ENCODE measurements at places on chromosomes 16 and 17.
A peak's percentile ranks its signal among the peaks of the same experiment; 100 is the strongest.

DNA sequence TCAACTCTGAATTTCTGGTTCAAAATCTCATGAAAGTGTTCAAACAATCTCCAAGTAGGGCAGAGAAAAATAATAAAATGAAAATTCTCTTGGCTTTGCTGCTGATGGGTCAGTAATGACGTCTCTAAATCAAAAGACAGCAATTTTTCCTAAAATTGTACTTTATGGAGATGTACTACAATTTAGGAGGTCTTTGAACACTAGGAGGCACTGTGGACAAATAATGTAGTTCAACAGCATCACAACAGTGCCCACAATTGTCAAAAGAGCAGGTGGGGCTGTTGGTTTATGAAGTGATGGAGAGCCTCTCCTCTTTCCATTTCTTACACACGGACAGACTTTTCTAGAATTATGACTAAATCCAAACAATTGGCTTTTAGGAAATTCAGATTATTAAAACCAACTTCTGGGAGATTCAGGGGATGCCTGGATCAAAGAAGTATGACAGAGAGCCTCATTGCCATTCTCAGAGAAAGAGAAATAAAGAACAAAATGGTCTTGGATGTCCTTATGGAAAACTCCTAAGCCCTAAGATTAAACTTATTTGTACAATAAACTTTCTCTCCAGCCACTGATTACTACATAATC, 23.8 kb downstream of the EZH1 start:
- DNase-seq = peak; percentile 74

DNA sequence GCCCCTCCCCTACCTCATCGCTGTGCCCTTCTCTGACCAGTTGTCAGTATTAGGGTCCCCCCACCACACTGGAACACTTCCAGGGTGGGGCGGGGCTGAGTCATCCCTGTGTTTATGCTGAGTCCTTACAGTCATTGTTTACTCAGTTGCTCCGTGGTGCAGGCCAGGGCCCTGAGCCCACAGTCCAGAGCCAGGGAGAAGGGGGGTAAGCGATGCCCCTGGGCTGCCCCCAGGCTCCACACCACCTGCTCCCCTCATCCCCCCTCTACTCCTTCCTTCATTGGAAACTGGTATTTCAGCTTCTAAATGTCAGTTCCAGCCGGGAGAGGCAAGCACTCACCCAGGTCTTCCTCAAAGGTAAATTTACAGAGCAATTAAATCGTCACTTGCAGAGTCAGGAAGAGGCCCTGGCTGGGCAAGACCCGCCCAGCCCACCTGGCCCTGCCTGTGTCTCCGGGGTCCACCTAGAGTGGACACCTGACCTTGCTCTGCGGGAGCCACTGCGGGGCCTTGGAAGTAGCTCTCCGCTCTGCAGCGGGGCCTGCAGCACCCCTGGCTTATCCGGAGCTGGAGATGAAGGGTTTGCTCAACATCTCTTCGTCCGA, 4.8 kb downstream of the ATP2A3 start:
- peak; percentile 47 for DNase-seq

DNA sequence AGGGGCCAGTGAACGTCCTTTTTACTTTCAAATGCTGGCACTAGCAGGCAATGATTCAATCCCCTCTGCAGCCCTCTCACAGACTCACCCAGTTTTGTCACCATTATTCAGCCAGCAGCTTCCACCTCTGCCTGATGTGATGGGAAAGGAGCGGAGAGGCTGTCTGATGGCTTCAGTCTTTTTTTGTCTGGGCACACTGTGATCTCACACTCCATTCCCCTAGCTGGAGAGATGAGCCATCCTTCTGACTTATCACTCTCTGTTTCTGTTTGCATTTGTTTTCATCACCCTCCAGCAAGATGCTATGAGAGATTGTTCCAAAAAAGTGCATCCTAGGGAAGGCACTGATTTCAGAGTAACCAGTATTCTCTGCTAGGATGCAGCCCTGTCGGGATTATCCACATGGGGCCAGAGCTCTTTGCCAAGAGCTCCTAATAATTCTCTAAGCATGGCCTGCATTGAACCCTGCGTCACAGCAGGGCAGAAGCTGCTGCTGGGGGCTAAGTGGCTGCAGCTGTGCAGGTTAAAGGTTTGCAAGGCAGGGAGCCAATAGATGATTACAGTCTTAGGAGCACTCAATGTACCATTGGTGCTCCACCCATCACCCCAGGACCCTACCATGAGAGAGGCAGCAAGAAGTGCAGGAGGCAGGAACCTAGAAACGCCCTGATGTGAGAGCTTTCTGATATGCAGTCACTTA, 236.1 kb upstream of the C16orf82 start:
- DNase-seq = no peak

DNA sequence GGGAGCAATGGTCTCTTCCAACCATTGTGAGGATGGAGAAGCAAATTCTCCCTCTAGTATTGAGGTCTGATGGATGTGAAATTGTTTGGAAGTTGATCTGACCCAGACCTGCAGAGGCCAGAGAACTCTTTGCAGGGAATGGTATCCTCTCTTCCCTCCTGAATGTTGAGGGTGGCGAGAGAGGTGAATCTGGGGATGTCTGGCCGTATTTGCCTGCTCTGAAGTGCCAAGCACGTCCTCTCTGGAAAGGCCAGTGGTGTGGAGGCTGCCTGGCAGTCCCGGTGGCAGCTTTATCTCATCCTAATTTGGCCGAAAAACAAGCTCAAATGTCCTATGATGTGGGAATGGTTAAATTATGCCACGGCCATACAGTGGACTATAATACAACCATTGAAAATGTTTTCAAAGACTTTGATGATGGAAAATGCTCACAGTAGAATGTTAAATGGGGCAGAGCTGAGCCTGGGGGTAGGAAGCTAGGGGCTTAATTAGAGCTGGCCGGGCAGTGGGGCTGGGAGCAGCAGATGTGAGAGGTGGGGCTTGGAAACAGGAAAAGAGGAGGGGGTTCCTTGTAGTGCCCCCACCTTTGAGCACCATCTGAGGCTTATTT, 30.8 kb downstream of the WSCD1 start:
- DNase-seq = no peak

Measured in HFFc6 (cell line).